ENCODE measurements at places on chromosomes 7 and 10. TPM values are rescaled to one million over a fixed set of nuclear protein-coding genes. Genes with fewer than 3 reads are reported as not detected.
A peak's percentile ranks its signal among the peaks of the same experiment; 100 is the strongest.

Gene MASTL
- 7.8 TPM for total RNA-seq

Gene AKR1C4
- not detected for total RNA-seq

Gene ZNF736
- total RNA-seq, result 15.1 TPM

Gene SFXN3
- 57.8 TPM for total RNA-seq

Gene RASA4B
- total RNA-seq, result 22.6 TPM

Gene CARD11
- 5.7 TPM for total RNA-seq

Gene NAT16
- not detected for total RNA-seq

Gene BICC1
- total RNA-seq, result 11.0 TPM

Gene RPEL1
- 0.30 TPM for total RNA-seq

- peaks cover 5% of the 10 kb centered on the region for H3K27me3 ChIP-seq
- no peak overlapping the region for H3K4me3 ChIP-seq
- H3K27ac ChIP-seq, result no peak overlapping the region
- H3K36me3 ChIP-seq, result no peaks in the 10 kb centered on the region
These were observed 114.0 kb upstream of the COBL start for GRCh38 chr7:51430480-51431086.

- H3K4me1 ChIP-seq, result no peaks in the 10 kb centered on the region
- no peaks in the 10 kb centered on the region for H3K27me3 ChIP-seq
- H3K27ac ChIP-seq, result no peak overlapping the region
- no peaks in the 10 kb centered on the region for H3K36me3 ChIP-seq
- no peak overlapping the region for H3K4me3 ChIP-seq
These were observed 81.5 kb upstream of the LRRTM3 start for GRCh38 chr10:66844176-66844942.

DNA sequence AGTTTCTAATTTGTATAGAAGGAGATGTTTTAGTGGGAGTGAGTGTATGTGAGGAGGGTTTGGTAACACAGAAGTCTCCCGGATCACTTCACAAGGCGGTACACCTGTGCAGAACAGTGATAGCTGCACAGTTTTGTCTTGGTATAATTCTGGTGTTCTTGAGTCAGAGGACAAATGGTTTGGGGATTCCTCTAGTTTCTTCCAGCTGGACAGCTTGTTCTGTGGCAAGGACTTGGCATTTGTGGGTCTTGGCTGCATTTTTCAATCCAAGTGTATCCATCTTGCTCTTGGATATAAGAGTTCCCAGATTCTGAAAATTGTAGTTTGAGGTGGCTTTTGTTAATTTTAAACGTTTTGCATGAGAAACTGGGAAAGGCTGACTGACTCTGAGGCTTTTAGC is 135.7 kb downstream of the AHR start:
- H3K27me3 ChIP-seq, result no peaks in the 10 kb centered on the region
- no peaks in the 10 kb centered on the region for H3K36me3 ChIP-seq
- H3K27ac ChIP-seq, result no peak overlapping the region
- no peaks in the 10 kb centered on the region for H3K4me1 ChIP-seq
- no peak for DNase-seq

DNA sequence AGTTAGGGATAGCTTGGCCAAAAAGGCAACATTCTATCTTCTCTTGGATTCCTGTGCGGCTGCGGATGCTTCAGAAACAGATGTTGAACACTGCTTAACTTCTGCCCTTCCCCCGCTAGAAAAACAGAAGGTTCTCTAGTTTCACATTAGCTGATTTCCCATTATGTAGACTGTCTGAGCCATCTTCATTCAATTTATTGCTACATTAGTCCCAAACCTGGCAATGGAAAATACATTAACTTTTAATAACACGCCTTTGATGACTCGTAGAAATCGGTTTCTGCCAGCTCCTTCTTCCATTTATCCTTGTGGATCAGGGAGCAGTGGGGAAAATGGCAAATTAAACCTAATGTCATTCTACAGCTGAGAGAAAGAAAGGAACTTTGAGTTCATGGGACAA is 119.9 kb downstream of the SLC16A9 start:
- DNase-seq, result no peak
- H3K4me1 ChIP-seq, result no peaks in the 10 kb centered on the region
- no peaks in the 10 kb centered on the region for H3K27me3 ChIP-seq
- H3K4me3 ChIP-seq, result no peak overlapping the region
- no peaks in the 10 kb centered on the region for H3K36me3 ChIP-seq

DNA sequence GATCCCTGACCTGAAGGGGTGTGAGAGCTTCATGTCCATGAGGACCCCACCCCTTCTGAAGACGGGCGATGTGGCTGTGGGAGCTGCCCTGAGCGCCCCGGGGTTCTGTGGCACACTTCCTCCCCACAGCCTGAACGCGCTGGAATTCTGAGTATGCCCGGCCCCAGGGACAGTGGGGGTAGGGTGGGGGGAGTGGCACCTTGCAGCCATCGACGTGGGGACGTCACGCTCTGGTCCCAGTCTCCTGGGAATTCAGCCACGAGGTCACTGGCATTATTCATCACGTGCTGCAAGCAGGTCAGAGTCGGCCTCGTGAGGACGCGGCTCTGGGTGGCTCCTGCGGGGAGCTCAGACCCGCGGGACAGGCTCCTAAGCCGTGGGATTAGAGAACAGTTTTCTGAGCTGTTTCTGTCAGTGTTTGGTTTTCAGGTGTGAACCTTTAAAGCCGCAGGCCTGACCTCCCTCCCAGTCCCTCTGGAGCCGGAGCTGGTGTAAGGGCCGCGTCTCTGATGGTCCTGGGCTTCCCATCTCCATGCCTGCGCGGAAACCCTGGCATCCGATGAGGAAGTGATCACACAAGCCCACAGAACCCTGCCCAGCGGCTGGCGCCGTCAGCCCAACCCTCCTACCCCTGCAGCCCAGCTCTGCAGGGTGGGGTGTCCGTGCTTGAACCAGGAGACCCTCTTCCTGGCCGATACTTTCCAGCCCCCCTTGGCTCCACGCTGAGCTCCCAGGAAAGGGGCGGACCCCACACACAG is 16.1 kb downstream of the GPR146 start:
- H3K27ac ChIP-seq, result peak overlapping the region; percentile 77
- H3K4me3 ChIP-seq, result peak overlapping the region; percentile 23
- no peaks in the 10 kb centered on the region for H3K27me3 ChIP-seq

GRCh38 chr7:1619152-1620079 is 49.6 kb upstream of the PSMG3 start:
- no peak for DNase-seq
- no peaks in the 10 kb centered on the region for H3K4me1 ChIP-seq
- H3K4me3 ChIP-seq, result no peak overlapping the region
- H3K27me3 ChIP-seq, result peaks cover 13% of the 10 kb centered on the region

- no peaks in the 10 kb centered on the region for H3K27me3 ChIP-seq
- no peak overlapping the region for H3K4me3 ChIP-seq
- H3K4me1 ChIP-seq, result peaks cover 42% of the 10 kb centered on the region
- no peak overlapping the region for H3K27ac ChIP-seq
- no peaks in the 10 kb centered on the region for H3K36me3 ChIP-seq
These were observed 9.7 kb downstream of the MXI1 start for GRCh38 chr10:110216942-110217661.

- H3K27me3 ChIP-seq, result no peaks in the 10 kb centered on the region
- H3K27ac ChIP-seq, result no peak overlapping the region
- peaks cover 83% of the 10 kb centered on the region for H3K36me3 ChIP-seq
- H3K4me1 ChIP-seq, result no peaks in the 10 kb centered on the region
These were observed 13.4 kb downstream of the BUD31 start for GRCh38 chr7:99422186-99422585.

- no peak overlapping the region for H3K4me3 ChIP-seq
- DNase-seq, result no peak
These were observed 87.5 kb downstream of the FAM204A start for GRCh38 chr10:118254654-118255053.

DNA sequence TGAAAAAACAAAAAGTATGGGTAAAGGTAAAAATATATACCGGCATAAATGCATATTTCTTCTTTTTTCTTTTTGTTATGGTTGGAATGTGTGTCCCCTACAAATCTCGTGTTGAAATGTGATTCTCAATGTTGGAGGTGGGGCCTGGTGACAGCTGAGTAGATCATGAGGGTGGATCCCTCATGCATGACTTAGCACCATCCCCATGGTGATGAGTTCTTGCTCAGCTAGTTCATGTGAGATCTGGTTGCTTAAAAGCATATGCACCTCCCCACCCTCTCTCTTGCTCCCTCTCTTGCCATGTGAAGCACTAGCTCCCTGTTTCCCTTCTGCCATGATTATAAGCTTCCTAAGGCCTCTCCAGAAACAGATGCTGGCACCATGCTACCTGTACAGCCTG is 93.3 kb downstream of the HYCC1 start:
- H3K27me3 ChIP-seq, result no peaks in the 10 kb centered on the region
- no peaks in the 10 kb centered on the region for H3K4me1 ChIP-seq
- no peaks in the 10 kb centered on the region for H3K36me3 ChIP-seq
- no peak overlapping the region for H3K27ac ChIP-seq

DNA sequence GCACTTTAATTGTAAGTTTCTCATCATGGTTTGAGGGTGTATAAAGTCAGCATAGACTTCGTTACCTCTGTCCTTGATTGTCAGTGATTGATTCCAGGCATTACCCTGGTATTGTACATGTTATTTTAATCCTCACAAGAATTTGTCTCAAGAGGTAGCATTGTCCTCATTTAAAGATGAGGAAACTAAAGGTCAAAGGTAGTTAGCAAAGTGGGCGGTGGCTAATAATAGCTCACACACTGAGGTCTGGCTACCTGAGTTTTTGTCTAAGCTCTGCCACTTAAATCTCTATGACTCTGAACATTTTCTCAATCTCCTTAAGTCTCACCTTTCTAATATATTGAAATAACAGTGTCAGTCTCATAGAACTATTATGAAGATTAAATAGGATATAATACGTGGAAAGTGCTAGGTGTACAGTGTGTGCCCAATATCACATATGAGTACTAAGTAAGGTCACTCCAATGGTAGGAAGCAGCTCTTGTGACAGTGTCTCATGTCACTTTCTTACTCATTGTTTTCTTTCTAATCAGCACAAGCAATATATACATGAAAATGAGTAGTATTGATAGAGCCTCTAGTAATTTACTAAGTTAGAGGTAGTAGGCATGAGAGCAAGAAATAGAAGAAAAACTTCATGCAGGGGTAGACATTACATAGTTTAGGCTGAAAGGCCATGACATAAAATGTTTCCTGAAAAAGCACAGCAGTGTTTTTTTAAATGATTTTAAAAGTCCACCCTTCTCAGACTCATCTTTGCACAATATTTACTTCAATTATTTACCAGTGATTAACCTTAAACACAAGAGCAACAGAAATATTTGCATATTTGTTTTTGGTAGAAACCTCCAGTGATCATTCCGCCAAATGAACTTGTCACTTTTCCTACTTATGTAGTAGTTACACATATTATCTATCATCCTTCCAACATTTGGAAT is 21.0 kb downstream of the AHR start:
- no peaks in the 10 kb centered on the region for H3K27me3 ChIP-seq
- peaks cover 28% of the 10 kb centered on the region for H3K36me3 ChIP-seq
- no peak for DNase-seq
- no peak overlapping the region for H3K4me3 ChIP-seq
- H3K4me1 ChIP-seq, result peaks cover 65% of the 10 kb centered on the region

DNA sequence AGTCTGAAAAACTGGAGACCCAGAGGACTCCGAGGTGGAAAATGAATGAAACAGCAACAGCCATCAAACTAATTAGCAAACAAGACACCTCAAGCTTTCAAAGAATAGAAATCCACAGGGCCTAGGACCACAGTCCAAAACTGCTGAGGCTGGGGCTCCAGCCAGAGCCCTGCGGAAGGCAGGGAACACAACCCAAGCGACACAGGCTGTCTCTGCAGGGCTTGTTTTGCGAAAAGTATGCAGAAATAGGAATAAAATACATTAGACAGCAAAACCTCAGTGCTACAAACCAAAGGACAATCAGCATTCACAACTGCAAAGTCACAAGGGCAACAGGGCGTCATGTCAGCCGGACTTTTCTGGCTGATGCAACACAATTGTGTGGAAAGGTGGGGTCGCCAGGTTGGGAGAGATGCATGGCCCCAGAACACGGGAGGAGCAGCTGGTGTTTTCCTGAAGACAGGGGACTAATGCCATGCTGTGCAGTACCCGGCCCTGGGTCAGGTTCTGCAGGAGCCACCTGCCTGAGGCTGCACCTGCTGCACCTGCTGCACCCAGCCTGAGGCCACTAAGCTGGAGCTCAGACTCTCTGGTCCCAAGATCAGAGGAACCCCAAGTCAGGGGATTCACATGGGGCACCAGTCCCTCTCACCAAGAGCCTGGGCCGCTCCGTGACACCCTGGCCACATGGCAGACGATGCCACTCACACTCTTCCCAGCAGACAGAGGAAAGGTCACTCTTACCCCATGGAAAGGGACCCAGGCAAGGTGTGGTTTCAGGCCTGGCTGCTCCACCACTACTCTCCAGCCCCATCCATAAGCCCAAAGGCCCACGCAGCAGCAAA is 74.2 kb downstream of the MAD1L1 start:
- no peaks in the 10 kb centered on the region for H3K27me3 ChIP-seq
- H3K4me1 ChIP-seq, result peaks cover 32% of the 10 kb centered on the region
- H3K36me3 ChIP-seq, result no peaks in the 10 kb centered on the region
- H3K27ac ChIP-seq, result peak overlapping the region; percentile 60
- no peak overlapping the region for H3K4me3 ChIP-seq

DNA sequence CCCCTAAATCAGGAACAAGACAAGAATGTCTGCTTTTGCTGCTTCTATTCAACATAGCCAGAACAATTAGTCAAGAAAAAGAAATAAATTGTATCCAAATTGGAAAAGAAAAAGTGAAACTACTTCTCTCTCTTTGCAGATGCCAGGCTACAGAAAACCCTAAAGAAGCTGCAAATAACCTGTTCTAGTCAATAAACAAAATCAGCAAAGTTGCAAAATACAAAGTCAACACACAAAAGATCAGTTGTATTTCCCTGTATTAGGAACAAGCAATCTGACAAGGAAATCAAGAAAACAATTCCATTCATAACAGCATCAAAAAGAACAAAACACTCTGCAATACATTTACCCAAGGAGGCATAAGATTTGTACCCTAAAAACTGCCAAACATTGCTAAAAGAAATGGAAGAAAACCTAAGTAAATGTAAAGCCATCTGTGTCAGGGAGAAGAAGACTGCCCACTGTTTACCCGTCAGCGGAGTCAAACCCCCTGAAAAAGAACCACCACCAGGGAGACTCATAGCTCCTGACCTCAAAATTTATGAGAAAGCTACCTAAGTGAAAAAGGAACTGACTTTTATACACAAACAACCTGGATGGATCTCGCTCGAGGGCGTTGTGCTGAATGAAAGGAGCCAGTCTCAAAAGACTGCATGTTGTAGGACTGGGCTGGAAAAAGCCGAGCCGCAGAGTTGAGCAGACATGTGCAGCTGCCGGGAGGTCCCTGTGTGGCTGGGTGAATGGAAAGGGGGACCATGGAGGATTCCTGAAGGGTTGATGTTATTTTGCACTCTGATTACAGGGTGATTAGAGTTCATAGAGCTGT is 263.1 kb downstream of the MAD1L1 start:
- H3K36me3 ChIP-seq, result peaks cover 6% of the 10 kb centered on the region
- no peaks in the 10 kb centered on the region for H3K4me1 ChIP-seq
- H3K27ac ChIP-seq, result no peak overlapping the region
- H3K4me3 ChIP-seq, result no peak overlapping the region
- DNase-seq, result peak; percentile 26

- DNase-seq, result no peak
- no peaks in the 10 kb centered on the region for H3K36me3 ChIP-seq
- no peaks in the 10 kb centered on the region for H3K27me3 ChIP-seq
- H3K4me1 ChIP-seq, result no peaks in the 10 kb centered on the region
These were observed 316.7 kb downstream of the LRRTM3 start for GRCh38 chr10:67242528-67242927.

All from lower lobe of right lung (tissue), 2 donors.